Activated T-cell treated with anti-CD3 and anti-CD28 coated beads for 1 hour (primary cell): ENCODE measurements at places on chromosomes 12 and 14.

DNA sequence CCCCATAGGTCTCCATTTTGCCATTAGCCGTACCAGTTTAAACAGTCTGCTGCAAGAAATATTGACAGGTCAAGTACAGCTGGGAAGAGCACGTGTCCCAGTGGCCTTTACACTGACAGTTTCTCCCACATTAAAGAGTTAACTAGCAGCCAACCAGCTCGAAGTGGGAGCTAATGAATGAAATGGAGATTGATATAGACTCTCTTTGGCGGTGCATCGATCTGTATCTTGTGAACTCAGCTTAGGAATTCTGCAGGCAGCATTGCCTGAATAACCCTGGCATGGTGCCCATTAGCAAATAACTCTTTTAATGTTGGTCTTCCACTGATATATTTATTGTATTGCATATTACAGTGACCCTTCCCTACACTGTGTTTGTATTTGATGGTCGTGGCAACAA lies 319.4 kb downstream of the EGLN3 start:
- no peak for DNase-seq

GRCh38 chr14:44961151-44961553 lies 595 bp downstream of the KLHL28 start:
- peak; percentile 38 for DNase-seq

DNA sequence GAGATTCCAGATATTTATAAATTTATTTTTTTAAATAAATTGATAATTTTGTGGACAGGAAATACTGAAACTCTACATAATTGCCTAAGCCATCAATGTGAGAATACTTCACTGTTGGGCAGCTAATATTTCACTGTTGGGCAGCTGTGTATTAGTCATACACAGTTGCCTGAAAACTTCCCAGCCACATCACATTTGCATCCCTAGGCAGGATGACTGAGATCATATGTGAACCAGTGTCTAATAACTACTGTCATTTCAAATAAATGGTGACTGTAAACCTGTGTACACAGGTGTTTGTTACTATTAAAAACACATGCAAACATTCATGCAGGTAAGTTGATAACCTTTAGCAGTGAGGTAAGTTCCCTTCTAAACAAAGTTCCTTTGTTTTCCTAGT lies 43.9 kb downstream of the TMTC3 start:
- DNase-seq, result no peak

GRCh38 chr12:8911606-8912268 lies 2.6 kb upstream of the PHC1 start:
- no peak for DNase-seq

GRCh38 chr12:90246688-90247087 lies 538.0 kb upstream of the ATP2B1 start:
- no peak for DNase-seq

DNA sequence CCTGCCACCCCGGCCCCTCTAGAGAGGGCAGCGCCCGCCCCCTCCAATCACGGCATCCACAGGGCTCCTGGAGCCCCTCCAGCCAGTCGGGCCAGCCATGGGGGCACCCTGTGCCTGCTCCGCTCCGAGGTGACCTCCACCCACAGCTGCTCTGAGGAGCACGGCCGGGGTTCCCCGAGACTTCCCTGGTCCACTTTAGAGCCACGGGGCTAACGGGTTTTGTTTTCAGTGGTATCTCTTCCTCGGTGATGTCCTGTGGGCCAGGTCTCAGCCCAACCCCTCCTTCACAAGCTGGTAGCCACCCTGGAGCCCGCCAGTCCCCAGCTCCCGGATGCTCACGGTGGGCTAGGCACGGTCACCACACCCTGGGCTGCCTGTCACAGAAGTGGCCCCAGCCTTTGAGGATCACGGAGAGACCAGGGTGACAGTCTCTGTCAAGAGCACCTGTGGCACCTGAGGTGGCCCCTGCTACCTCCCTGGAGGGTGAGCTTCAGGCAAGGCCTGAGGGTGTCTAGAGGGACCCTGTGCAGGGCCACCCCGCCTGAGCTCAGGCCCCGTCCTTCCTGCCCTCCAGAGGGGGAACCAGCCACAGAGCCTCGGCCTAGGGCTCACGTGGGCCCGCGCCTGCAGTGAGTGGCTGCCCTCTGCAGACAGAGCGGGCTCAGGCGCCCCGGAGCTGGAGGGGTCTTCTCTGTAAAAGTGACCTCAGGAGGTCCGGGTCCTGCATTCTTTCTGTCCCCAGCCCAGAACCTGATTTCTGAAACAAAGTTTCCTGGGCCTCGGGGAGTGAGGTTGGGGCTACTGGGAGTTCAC lies 146.0 kb upstream of the C14orf180 start:
- no peak for DNase-seq

GRCh38 chr12:41527534-41528116 lies 339.5 kb downstream of the PDZRN4 start:
- no peak for DNase-seq

GRCh38 chr14:68263563-68264259 lies 444.1 kb downstream of the RAD51B start:
- no peak for DNase-seq

DNA sequence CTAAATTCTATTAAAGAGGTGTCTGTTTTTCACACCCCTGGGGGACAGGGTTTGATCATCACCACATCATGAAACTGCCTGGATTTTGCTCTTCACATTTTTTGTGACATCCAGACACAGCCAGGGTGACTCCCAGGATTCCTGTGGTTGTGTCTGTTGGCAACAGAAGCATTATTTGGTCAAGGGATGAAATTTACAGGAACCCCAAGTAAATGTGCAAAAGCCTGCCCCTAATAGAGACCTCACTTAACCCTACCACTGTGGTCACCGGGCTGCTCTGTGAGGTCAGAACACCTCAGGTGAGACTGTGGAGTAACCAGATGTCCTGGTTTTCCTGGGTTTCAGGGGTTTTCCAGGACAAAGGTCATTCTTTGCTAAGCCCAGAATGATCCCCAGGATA lies 103.8 kb downstream of the DAD1 start:
- no peak for DNase-seq

DNA sequence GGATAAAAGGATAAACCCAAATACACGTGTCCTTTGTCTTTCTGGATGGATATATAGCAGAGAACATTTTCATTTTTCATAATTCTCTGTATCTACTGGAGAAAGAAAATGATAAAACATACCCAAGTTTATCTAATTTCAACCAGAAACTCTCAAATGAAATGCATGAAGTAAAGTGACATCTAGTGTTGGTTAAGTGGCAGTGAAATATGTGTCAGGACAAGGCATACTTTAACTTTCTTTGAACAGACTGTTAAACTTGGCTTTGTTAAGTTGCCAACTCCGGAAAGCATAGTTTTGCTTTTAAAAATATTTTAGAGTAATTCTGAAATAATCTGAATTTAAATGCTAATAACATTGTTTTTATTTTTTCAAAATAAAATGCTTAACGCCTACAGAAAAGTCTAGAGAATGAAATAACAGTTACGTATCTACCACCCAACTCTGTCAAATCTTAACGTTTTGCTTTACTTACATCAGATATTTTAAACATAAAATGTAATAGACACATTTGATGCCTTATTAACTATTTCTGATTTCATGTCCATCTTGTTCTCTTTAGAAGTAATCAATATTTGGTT lies 25.2 kb upstream of the NTN4 start:
- no peak for DNase-seq
